ENCODE measurements at places on chromosomes 3 and 15. TPM values are rescaled to one million over a fixed set of nuclear protein-coding genes. Genes with fewer than 3 reads are reported as not detected.

NR2F2 gene
- 42.7 TPM for total RNA-seq

CIB2 gene
- total RNA-seq: 14.1 TPM

GOLGA8J gene
- not detected for total RNA-seq

PLCB2 gene
- total RNA-seq: 9.6 TPM

GPR62 gene
- 0.11 TPM for total RNA-seq

FOXB1 gene
- not detected for total RNA-seq

TRIM42 gene
- not detected for total RNA-seq

ACKR4 gene
- 0.42 TPM for total RNA-seq

SAMMSON gene
- total RNA-seq: 2.1 TPM

FGF7 gene
- total RNA-seq: 106 TPM

MB21D2 gene
- 7.2 TPM for total RNA-seq

MYZAP gene
- 192 TPM for total RNA-seq

DNA sequence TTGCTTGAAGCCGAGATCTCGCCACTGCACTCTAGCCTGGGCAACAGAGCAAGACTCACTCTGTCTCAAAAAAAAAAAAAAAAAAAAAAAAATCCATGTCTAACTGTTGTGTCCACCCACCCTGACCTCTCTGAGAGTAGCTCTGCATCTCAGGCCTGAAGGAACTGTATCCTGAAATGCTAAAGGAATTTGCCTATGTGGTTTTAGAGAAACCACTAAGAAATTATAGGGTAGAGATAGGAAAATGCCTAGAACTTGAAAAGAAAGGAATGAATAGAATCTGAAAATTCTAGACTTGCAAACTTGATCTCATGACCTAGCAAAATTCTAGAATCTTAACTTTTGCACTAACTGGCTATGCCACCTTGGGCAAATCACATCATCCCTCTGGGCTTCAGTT, 217.5 kb upstream of the ROPN1 start:
- H3K36me3 ChIP-seq: no peaks in the 10 kb centered on the region
- no peak overlapping the region for H3K27ac ChIP-seq
- no peak for DNase-seq

DNA sequence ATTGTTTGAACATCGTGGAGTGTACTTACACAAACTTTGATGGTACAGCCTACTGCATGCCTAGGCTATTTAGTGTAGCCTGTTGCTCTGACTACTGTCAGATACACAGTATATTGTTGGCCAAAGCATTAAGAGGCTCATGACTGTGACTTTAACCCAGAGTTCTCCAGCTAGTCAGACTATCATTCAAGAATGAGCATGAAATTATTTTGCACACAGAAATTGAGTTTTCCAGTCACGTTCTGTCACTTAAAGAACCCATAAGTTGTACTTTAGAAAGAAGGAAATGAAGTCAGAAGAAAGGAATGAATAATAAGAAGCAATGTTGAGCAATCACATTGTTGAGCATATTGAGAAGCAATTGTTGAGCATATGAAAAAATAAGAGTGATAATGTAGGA, 37.6 kb upstream of the SLC22A13 start:
- H3K27ac ChIP-seq: no peak overlapping the region
- H3K4me1 ChIP-seq: no peaks in the 10 kb centered on the region
- peaks cover 8% of the 10 kb centered on the region for H3K36me3 ChIP-seq
- no peaks in the 10 kb centered on the region for H3K27me3 ChIP-seq
- DNase-seq: no peak

- no peak overlapping the region for H3K4me3 ChIP-seq
- DNase-seq: no peak
Measured at GRCh38 chr3:47404431-47404876, 23.6 kb downstream of the PTPN23 start.

- DNase-seq: no peak
- H3K27ac ChIP-seq: no peak overlapping the region
- no peaks in the 10 kb centered on the region for H3K27me3 ChIP-seq
- no peaks in the 10 kb centered on the region for H3K4me1 ChIP-seq
- H3K4me3 ChIP-seq: no peak overlapping the region
- H3K36me3 ChIP-seq: no peaks in the 10 kb centered on the region
Measured at GRCh38 chr3:48387634-48388033, 15.6 kb downstream of the FBXW12 start.

GRCh38 chr15:37995461-37996347, 61.3 kb downstream of the TMCO5A start:
- H3K27ac ChIP-seq: no peak overlapping the region
- no peaks in the 10 kb centered on the region for H3K36me3 ChIP-seq
- no peak overlapping the region for H3K4me3 ChIP-seq
- no peak for DNase-seq
- H3K4me1 ChIP-seq: peaks cover 5% of the 10 kb centered on the region

DNA sequence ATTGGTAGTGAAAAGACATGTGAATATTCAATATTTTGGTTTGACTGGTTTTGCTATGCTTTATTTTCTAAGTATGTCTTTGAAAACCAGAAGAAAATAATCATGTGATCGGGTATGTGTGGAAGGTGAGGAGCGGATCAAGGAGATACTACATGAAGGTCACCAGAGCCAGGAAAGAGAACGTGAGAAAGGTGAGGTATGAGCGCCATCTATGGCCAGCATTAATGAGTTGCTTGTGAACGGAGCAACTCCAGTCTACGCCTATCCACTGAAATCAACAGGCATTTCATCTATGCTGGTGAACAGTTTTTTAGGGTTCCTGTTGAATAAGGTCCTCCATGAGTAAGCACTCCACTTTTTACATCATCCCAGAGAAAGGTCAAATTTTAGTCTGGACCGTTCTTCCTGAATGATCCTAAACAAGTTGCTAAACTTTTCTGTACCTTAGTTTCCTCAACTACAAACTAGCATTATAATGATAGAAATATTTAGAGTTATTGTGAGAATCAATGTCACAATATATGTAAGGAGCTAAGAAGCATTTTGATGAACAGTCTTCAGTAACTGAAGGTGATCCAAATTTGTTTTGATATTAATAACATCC, 1435.2 kb upstream of the CADM2 start:
- H3K4me1 ChIP-seq: no peaks in the 10 kb centered on the region
- no peak overlapping the region for H3K27ac ChIP-seq
- H3K27me3 ChIP-seq: no peaks in the 10 kb centered on the region
- H3K4me3 ChIP-seq: no peak overlapping the region

DNA sequence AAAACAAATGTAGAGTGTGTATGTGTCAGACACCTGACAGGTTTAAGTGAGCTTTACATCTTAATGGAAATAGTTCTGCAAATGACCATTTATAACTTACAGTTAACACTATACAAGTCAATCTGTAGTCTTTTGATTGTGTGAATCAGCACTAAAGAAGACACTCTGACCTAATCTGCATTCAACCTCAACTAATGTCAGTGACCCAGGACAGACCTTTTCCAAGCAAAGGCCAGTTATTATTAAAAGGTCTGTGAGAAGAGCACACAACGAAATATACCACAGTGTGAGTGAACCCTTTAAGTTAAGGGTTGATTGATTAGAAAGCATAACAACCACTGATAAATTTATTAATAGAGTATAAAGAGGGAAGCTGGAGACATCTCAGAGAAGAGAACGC, 761.9 kb upstream of the LMCD1 start:
- no peak overlapping the region for H3K27ac ChIP-seq
- H3K4me3 ChIP-seq: no peak overlapping the region
- no peaks in the 10 kb centered on the region for H3K27me3 ChIP-seq

GRCh38 chr3:14154895-14155440, 23.4 kb downstream of the XPC start:
- peak; percentile 70 for DNase-seq
- H3K27me3 ChIP-seq: no peaks in the 10 kb centered on the region
- H3K36me3 ChIP-seq: peaks cover 87% of the 10 kb centered on the region
- H3K27ac ChIP-seq: no peak overlapping the region
- H3K4me1 ChIP-seq: no peaks in the 10 kb centered on the region
- H3K4me3 ChIP-seq: no peak overlapping the region

- peaks cover 31% of the 10 kb centered on the region for H3K4me1 ChIP-seq
- DNase-seq: no peak
- H3K36me3 ChIP-seq: peaks cover 6% of the 10 kb centered on the region
- peak overlapping the region; percentile 98 for H3K27ac ChIP-seq
Measured at GRCh38 chr3:69012100-69012799, 1.2 kb downstream of the EOGT start.

DNA sequence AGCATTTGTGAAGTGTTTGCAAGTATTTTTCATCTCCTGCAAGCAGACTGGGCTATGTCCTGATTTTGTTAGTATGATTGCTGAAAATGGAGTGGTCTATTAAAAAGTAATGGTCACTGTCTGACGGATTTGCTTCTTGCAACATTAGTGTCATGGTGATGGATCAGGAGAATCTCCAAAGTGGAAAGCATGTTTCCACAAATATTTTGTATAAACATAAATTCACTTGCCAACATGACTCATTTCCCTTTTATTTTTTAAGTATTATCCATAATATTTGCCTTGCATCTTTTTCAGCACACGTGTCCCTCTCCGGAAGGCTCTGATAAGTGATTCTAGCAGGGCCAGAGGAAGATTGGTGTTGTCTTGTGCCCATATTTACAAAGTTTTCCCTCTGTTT, 27.4 kb upstream of the CACNA2D3 start:
- peak; percentile 75 for DNase-seq
- no peak overlapping the region for H3K27ac ChIP-seq
- H3K36me3 ChIP-seq: no peaks in the 10 kb centered on the region

- peaks cover 9% of the 10 kb centered on the region for H3K4me1 ChIP-seq
- H3K4me3 ChIP-seq: no peak overlapping the region
- no peaks in the 10 kb centered on the region for H3K36me3 ChIP-seq
- peak; percentile 96 for DNase-seq
Measured at GRCh38 chr3:126679318-126679751, 24.4 kb upstream of the TXNRD3 start.

GRCh38 chr15:40941528-40942336, 11.5 kb upstream of the CHAC1 start:
- peak overlapping the region; percentile 86 for H3K27ac ChIP-seq
- peak overlapping the region; percentile 59 for H3K4me3 ChIP-seq
- no peak for DNase-seq
- H3K36me3 ChIP-seq: peaks cover 12% of the 10 kb centered on the region

GRCh38 chr3:105512061-105512460, 145.4 kb downstream of the ALCAM start:
- no peaks in the 10 kb centered on the region for H3K27me3 ChIP-seq
- H3K36me3 ChIP-seq: no peaks in the 10 kb centered on the region
- no peak for DNase-seq
- H3K4me3 ChIP-seq: no peak overlapping the region
- H3K4me1 ChIP-seq: no peaks in the 10 kb centered on the region

- H3K27me3 ChIP-seq: no peaks in the 10 kb centered on the region
- no peak overlapping the region for H3K4me3 ChIP-seq
- DNase-seq: no peak
- no peak overlapping the region for H3K27ac ChIP-seq
- peaks cover 5% of the 10 kb centered on the region for H3K36me3 ChIP-seq
Measured at GRCh38 chr15:76941636-76942035, 10.1 kb downstream of the RCN2 start.

GRCh38 chr3:11565072-11565471, 78.6 kb downstream of the VGLL4 start:
- no peak overlapping the region for H3K4me3 ChIP-seq
- H3K4me1 ChIP-seq: peaks cover 84% of the 10 kb centered on the region
- no peak overlapping the region for H3K27ac ChIP-seq
- DNase-seq: no peak
- no peaks in the 10 kb centered on the region for H3K27me3 ChIP-seq

DNA sequence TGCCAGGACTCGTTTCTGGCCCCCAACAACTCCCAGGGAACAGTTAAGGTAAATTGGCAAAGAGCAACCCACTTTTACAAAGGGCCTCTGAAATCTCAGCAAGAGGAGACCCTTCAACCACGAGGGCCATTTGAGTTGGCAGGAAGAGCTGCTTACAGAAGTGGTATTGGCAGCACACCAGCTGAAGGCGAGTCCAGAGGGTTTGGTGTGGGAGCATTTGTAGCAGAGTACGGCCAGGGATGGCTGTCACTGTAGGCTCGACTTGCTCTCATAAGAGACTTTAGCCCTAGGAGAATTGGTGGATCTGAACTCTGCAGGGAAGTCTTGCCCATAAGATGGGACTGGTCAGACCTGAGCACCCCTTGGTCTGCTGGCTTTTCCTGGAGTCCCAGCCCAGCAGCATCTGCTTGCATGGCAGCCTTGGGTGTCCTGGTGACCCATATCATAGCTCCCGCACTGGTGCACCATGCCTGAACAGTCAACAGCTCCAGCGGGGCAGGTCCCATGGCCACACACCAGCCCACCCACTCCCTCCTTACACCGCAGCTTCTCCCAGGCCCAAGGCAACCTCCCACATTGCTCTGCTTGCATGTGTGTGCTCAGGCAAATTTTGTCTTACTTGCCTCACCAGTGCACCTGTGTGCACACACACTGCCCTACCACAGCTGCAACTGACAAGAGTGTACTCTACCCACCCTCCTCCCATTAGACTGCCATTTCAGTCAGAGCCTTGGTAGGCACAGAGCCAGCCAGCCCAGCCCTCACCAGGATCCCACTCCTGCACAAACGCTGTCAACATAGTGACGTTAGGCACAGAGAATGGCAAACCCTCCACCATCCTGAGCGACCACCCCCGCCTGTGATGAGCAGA, 861.6 kb upstream of the DPPA4 start:
- H3K27ac ChIP-seq: no peak overlapping the region
- no peaks in the 10 kb centered on the region for H3K27me3 ChIP-seq
- no peak overlapping the region for H3K4me3 ChIP-seq
- DNase-seq: no peak
- H3K4me1 ChIP-seq: no peaks in the 10 kb centered on the region

DNA sequence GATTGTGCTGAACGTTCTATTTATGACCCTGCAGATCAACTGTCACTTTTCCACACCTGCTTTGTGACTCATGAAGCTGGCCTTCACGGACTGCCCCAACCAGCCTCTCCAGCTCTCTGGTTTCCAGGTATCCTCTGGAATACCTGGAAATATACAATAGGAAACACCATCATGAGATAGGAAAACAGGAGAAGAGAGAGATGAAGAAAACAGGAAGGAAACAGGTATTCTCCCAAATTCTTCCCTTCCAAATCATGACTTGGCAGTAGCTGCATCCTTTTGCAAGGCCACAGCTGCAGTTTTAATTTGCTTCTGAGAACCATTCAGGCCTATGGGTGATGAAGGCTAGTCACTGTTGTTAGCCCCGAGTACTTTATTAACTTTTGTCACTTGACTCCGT, 909.1 kb downstream of the EPHA3 start:
- H3K27me3 ChIP-seq: no peaks in the 10 kb centered on the region
- peaks cover 2% of the 10 kb centered on the region for H3K4me1 ChIP-seq
- DNase-seq: no peak
- no peak overlapping the region for H3K27ac ChIP-seq
- H3K36me3 ChIP-seq: no peaks in the 10 kb centered on the region

GRCh38 chr3:134094491-134094890, 64.8 kb upstream of the SLCO2A1 start:
- no peak for DNase-seq
- H3K27ac ChIP-seq: no peak overlapping the region
- no peak overlapping the region for H3K4me3 ChIP-seq
- H3K27me3 ChIP-seq: no peaks in the 10 kb centered on the region

Measured in esophagus muscularis mucosa (tissue), 4 donors.